ENCODE measurements at places on chromosomes 3 and 15. TPM values are rescaled to one million over a fixed set of nuclear protein-coding genes. Genes with fewer than 3 reads are reported as not detected.

The C3orf85 gene
- not detected for polyA plus RNA-seq

The SETD2 gene
- polyA plus RNA-seq: 23.3 TPM

The TRPM1 gene
- polyA plus RNA-seq: 0.18 TPM

GRCh38 chr15:42749266-42749665 is 12.3 kb upstream of the CDAN1 start:
- no peak for DNase-seq

- peak; percentile 46 for DNase-seq
These were observed 20.3 kb downstream of the FAM98B start for GRCh38 chr15:38474155-38474757.

GRCh38 chr15:68313501-68314410 is 36.2 kb downstream of the FEM1B start:
- no peak for DNase-seq

- DNase-seq: no peak
These were observed 247.2 kb downstream of the PTPRG start for GRCh38 chr3:61808526-61808925.
